Activated T-helper 1 cell treated with anti-CD3 and anti-CD28 coated beads, Interleukin-2, amount 50 U/mL, for 16 hours (primary cell): ENCODE measurements at places on chromosomes 1 and 21.

- no peak for DNase-seq
Observed at GRCh38 chr1:158324395-158324794, 6.9 kb downstream of the CD1B start.

GRCh38 chr1:4109628-4109940 lies 209.5 kb upstream of the C1orf174 start:
- DNase-seq: no peak

GRCh38 chr21:31929548-31929947 lies 56.7 kb downstream of the HUNK start:
- DNase-seq: no peak

DNA sequence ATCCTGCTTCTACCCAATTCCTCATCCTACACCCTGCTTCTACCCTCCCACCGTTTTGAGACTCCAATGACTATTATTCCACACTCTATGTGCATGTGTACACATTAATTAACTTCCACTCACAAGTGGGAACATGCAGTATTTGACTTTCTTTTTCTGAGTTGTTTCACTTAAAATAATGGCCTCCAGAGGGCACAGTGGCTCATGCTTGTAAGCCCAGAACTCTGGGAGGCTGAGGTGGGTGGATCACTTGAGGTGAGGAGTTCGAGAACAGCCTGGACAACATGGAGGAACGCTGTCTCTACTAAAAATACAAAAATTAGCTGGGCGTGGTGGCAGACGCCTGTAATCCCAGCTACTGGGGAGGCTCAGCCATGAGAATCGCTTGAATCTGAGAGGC lies 464.8 kb downstream of the PTBP2 start:
- no peak for DNase-seq

DNA sequence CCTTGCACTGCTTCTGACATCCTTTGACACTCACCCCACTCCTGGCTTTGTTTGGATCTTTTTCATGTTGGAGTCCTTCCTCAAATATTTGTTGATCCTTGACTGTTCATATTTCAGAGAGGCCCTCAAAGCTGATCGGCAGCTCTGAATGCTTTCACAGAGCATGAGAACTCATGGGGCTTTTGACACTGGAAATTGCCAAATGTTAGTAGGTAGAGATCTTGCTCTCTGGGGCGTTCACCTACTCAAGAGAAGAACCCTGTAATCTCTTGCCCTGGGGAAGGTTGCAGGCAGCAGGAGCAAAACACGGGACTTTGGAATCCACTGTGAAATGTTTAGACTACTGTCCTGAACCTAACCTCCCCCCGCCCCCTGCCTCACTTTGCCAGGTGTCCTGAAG lies 67.4 kb upstream of the STUM start:
- no peak for DNase-seq

GRCh38 chr1:226433341-226433720 lies 25.4 kb upstream of the PARP1 start:
- no peak for DNase-seq

DNA sequence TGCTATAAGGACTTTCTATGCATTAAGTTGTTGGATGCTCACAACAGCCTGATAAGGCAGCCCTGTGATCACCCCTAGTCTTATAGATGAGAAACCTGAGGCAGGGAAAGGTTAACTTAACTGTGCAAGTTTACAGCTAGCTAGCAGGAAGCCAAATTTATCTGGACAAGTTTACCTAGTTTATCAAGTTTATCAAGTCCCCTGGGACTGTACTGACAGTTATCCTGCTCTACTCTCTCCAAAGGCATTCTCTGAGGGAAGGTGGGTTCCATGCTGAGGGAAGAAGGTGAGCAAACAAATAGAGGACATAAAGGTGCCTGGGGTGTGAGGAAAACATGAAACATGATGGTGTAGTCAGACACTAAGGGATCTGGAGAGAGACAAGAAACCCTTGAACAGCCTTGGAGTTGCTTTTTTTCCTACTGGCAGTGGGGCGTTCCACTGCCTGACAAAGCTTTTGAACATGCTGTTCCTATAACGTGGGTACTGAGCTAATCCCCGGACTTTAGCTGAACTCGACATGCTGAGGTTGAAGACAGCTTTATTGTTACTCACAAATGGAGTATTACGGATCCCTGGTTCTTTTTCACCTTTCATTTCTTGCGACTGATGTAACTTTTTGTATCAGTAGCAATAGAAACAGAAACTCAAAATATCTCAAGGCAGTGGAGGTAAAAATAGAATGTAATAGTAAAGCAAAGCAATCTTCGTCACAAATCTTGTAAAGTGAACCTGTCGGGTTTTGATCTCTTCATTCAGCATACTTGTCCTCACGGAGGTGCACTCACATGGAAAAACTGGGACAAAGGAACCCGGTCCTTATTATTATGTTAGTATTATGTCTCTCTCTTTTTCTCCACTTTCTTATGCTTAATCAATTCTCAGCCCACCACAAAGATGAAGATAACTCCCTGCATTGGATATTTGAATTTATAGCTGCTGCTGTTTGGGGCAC lies 42.4 kb upstream of the ESRRG start:
- DNase-seq: no peak

GRCh38 chr1:22636353-22636752 lies at the start of gene C1QA:
Gene C1QA, plus strand, starts transcription at chr1:22636628. Its CDS starts 989 bp downstream, at chr1:22637617.
- no peak for DNase-seq

GRCh38 chr1:186783193-186783592 lies 45.6 kb upstream of the PLA2G4A start:
- DNase-seq: no peak

- no peak for DNase-seq
Observed at GRCh38 chr1:184630679-184631060, 124.0 kb downstream of the EDEM3 start.

DNA sequence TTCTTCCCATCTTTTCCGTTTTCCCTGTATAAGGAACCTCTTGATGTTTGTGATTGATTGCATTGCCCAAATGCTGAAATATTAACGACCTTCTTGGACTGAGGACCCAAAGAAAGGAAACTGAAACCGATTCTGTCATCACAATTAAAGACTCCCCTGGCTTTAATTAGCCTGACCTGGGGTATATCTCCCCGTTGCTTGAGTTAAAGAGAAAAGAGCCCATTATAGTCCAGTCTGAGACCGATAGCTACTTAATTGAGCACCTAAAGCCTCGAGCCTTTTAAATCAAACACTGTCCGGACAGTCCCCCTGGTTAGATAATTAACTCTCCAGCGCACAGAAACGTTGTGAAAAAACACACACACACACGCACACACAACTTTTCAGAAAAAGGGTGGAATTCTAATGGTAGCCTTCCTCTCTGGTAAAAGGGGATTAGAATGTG lies 8.0 kb downstream of the LMO4 start:
- DNase-seq: no peak

DNA sequence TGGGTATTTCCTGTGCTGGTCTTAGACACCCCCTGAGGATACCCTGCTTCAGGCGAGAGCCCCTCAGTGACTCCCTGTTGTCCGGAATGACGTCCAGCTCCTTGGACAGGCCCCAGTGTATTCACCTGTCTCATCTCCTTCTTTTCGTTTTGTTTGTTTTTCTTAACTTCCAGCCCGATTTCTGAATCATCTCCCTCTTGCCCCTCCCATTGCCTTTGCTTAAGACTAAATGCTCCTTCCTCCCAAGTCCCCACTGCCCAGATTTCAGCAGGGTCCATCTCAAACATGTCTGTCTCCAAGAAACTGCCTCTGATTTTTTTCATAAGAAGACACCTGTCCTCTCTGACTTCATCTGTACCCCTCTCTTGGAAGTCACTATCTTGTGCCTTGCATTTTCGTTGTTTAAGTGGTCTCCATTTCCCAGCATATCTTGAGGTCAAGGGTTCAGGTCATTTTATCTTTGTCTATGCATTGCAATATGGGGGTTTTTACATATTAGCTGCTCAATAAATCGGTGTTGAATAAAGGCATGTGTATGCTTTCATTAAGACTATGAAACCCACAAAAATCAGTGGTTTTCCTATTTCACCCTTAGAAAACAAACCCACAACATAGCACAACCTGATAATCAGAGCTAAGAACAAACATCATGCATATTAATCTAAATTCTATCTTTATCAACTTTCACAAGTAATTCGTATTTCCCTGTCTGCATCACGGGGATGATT lies 58.4 kb upstream of the LGALS8 start:
- no peak for DNase-seq

- DNase-seq: no peak
Observed at GRCh38 chr21:31696424-31696823, 35.5 kb downstream of the SCAF4 start.

DNA sequence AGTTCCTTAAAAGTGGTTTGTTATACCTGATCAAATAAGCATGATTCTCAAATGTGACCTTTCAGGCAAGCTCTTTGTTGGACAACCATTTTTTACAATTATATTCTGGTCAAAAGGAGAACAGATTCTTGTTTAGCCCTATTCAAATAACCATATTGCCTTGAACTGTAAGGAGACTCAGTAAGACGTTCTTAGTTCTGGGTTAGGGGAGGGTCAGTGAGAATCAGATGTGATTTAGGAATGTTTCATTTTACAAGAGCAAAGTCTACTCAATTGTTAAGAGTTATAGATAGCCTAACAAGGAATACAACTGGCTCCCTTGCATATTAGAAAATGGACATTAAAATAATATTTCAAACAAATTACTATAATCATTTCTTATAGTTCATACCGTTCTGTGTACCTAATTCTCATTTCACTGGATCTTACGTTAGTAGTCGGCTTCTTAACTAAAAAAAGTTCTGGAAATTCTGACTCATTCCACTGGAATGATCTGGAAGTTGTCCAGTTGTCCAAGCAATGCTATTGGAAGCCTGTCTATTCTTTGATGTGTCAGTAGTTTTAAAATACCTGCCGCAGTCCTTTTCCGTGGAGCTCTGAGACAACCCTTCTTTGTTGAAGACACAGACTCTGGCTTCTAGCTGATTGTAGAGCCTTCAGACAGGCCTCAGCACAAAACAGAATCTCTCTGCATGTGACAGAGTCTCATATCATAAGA lies 88.8 kb downstream of the MAST2 start:
- DNase-seq: no peak

DNA sequence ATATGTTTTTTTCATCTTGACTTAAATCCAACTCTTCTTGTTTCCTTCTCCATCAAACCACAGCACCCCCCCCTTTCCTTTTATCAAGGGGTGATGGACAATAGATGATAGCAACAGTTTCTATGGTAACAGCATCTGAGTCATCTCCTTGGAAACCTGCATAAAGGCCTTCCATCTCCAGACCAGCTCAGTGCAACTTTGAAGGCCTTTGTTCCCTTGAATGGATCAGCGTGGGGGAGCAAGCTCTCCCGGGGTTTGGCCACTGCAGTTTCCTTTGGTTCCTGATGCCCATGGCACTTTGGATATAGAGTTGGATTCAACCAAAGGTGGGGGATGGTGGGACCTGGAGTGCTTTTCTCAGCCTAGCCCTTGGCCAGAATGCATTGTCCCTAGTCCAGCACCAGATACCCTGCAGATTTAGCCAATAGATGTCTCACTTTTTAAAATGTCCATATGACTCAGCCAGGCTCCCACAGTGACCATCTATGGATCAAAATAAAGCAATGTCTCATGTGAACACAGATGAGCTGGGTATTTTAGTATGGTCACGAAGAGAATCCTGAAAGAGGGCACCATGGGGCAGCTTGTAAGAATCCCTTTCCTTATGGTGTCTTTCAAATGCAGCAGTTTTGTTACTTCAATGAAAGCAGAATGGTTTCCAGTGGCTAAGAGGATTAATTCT lies 127.7 kb downstream of the SPATA46 start:
- DNase-seq: no peak

DNA sequence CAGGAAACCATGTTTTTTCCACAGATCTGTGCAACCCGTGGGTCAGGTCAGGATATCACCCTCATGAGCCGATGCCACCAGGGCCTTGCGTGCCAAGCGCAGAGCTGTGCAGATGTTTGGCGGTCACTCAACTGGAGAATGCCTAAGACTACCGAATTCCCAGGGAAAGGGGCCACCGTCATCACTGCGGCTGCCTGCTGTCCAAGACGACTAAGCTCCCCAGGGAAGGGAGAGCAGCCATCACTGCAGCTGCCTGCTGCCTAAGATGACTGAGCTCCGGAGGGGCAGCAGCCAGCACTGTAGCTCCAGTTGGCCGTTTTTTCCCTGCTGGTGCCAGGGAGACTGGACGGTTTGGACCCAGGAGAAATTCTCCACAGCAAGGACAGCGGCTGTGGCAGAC lies 31.1 kb downstream of the AKT3 start:
- DNase-seq: no peak

DNA sequence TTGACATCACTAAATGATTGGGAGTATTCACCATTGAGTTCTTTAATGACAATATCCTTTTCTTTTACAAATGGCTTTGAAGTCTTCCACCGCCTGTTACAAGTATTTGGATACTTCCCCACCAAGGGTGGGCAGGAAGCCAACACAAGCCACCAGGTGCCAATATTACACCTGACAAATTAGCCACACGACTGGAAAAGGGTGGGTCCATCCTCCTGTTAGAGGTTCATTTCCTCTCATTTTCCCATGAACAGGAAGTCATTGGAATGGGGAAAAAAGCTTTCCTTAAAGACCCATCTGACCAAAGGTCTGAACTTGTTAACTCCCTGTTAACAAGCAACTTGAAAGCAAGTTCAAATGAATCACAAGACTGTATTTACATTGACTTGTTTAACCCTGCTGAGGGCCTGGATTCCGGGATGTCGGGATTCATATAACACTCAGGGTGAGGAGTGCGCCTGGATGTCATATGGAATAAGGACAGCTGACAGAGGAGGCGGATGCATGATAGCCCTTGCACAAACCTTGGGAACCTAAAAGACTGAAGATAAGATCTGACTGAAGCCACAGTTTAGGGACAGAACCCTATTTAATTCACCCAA lies 40.5 kb upstream of the PROX1 start:
- no peak for DNase-seq

DNA sequence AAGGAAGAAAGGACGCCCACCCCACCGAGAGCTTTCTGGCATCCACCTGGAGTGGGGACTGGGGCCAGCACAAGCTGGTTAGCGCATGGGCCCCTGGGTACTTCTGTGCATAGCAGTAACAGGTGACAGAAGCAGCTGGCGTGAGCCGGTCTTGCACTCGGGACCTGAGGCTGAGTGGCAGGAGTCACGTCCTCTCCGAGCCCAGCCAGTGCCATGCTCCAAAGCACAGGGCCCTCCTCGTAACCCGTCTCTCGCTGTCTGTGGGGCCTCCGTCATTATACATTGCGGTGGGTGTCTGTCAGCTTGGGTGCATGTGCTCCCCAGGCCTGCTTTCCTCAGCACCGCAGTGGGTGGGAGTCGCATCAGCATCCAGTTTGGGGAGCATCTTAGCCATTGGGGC lies 87.6 kb upstream of the VAMP3 start:
- DNase-seq: no peak

- DNase-seq: no peak
Observed at GRCh38 chr1:70169018-70169839, 36.1 kb downstream of the LRRC40 start.

GRCh38 chr21:31716106-31716505 lies 15.8 kb downstream of the SCAF4 start:
- no peak for DNase-seq

DNA sequence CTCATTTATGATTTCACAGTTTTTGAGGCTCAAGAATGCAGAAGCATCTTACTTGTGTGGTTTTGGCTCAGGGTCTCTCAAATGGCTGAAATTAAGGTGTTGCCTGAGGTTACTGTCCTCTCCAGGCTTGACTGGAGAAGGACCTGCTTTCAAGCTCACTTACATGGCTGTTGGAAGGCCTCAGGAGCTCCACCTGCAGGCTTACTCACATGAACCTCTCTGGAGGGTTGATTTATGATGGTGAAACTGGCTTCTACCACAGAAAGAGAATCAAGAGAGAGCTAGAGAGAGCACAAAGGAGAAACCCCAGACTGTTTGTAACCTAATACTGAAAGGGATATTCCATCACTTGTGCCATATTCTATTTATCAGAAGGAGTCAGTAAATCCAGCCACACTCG lies 6.2 kb upstream of the KCNK2 start:
- DNase-seq: no peak

GRCh38 chr1:227191607-227192006 lies 126.7 kb downstream of the CDC42BPA start:
- no peak for DNase-seq
